ENCODE measurements at places on chromosomes 6 and 20. TPM values are rescaled to one million over a fixed set of nuclear protein-coding genes. Genes with fewer than 3 reads are reported as not detected.

- no peak for DNase-seq
Measured at GRCh38 chr6:36463676-36464075, 20.9 kb downstream of the KCTD20 start.

- DNase-seq = no peak
Measured at GRCh38 chr6:155378276-155378675, 64.0 kb upstream of the TFB1M start.

DNA sequence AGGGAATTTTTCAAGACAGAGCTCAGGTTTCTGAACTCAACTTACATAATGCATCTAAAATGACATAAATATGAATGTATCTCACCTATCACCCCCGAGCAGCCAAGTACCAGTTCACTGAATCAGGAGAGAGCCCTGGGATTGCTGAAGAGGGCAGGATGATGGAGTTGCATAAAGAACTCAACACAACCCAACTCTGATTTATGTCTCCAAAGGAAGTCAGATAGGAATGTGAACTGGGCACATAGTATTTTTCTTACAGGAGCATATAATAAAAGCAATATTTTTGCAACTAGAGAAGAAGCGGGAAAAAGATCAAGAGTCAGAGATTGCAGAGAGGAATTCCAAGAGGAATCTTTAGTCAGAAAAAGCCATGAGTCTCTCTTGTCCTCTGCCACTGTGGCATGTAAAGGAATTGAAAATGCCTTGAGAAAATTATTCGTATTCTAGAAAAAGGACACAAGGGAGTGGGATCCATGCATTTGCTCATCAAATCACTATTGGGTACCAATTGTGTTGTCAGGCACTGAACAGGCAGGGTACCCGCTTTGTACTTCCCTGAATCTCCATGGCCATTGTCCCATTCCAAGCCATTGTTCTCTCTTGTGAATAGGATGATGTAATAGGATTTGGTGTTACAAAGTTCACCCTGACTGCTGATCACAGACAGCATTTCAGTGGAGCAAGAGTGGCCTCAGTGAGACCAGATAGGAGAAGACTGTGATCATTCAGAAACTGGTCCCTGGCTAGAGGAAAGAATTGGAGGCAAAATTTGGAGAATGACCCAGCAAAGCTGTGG, 16.3 kb downstream of the RIN2 start:
- DNase-seq = no peak

DNA sequence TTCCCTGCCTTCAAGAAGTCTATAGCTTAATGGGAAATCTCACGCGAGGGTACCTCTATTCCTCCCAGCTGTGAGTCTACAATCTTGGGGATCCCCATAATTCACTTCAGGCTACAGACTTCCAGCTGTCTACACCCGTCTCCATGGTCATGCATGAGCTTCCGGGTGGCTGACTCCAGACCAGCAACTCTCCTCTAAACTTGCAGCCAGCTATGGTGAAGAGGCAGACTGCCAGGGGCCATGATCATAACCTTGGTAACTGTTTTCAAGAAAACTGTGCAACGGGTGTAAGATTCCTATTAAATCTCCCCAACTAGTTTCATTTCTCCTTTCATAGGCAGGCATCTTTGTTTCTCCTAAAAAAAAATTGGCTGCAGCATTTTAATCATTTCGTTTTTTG, 534.4 kb upstream of the CHD6 start:
- no peak for DNase-seq

GRCh38 chr6:99137314-99137713, 189.6 kb upstream of the FBXL4 start:
- no peak for DNase-seq

DNA sequence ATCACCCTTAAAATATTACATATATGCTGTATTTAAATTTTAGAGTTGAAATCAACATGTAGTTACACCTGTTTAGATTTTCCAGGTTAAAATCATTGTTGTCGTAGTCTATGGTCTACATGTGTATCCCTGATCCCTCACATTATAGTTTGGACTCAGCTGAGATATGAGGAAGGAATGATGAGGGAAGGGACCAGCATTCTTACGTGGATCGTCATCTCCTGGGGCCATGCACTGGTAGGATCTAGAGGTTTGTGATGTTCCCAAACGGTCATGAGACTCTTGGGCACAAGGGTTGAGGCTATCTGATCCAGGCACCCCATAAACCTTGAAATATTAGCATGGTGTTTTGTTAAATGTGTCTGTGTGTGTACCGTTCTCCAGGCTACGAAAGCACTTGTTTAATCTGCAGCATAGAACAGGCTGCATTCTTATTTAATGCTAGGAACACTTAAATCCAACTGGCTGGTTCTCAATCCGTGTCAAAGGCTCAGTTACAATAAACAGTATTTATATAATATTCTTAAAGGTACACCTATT, 55.4 kb downstream of the IPCEF1 start:
- DNase-seq = no peak

GRCh38 chr6:162055365-162055764, 672.2 kb downstream of the PRKN start:
- DNase-seq = no peak

GRCh38 chr20:6265204-6265904, 142.5 kb upstream of the FERMT1 start:
- DNase-seq = no peak

GRCh38 chr6:135567375-135568083, 70.0 kb upstream of the AHI1 start:
- no peak for DNase-seq

GRCh38 chr6:113860181-113860955, 3.2 kb downstream of the MARCKS start:
- DNase-seq = no peak

DNA sequence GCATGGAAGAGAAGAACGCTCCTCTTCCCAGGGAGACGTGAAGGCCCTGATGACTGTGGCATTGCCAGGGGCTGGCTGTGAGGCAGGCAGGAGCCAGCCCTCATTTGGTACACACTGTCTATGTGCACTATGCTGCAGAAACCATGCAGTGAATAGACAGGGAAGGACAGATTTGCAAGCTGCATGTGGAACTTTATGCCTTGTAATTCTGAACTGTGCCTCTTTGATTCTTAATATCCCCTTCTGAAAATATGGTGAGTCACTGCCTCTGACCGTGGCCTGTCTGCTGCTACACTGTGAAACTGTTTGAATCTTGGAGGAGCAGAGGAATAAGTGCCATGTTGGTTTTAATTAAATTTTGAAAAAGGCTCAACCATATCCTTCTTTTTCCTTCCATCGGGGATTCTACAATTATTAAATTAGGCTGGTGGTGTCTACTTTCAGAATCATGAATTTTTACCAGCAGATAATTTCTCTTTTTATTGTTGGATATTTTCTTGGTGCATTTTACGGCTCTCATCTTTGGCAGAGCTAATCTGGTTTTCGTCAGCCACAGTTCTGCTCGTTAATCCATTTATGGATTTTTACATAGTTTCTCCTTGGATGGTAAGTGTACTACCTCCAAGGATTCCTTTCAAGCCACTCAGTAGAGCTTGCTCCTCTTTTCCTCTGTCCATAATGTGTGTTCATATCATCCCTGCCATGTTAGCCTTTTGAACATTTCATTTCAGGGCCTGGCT, 301.0 kb upstream of the SLC35B3 start:
- no peak for DNase-seq

- no peak for DNase-seq
Measured at GRCh38 chr6:71038711-71039344, 82.0 kb upstream of the B3GAT2 start.

DNA sequence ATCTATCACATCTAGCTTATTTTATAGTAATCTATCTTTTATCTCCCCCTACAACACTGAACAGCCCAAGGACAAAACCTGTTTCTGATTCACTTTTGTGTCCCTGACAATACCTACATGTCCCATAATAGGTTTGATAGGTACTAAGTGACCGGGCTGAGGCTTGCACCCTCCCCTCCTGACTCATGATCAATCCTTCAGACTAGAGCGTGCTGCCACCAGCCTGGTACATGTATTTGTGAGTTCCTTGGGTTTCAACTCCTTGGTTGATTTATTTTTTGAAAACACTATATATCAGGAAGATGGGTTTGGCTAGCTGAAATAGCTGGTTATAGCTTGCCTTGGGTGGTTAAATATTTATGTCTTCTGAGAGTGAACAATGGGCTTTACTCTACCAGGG, 41.6 kb upstream of the RAB23 start:
- no peak for DNase-seq

GRCh38 chr6:123805921-123806320, 2.3 kb downstream of the NKAIN2 start:
- no peak for DNase-seq

DNA sequence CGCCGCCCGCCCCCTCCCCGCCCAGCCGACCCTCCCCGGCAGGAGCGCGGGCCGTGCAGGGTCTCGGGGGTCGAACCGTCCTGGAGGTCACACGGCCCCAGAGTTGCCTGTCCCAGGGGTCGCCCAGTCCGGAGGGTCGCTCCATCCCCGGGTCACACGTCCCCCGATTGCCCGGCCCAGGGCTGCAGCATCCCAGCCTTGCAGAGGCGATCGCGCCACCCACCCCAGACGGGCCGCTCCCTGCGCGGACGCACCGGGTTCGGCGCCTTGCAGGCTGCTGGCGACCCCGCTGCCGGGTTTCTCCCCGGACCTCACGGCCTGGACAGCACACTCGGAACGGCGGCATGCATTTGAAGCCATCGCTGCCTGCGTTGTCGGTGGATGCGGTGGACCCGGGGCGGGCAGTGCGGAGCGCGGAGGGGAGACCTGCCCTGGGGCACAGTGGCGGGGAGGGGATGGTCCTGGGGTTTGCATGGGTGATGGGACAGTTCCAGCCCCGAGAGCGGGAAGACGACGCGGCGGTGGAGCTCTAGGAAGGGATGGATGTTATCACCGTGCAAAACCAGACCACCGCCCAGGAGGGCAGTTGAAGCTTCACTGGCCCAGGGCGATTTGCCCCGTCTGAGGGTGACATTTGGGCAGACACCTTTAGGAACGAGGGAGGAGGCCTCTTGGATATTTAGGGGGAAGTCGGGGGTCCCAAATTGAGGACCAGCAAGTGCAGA, 22.7 kb upstream of the FRMD1 start:
- DNase-seq = no peak

DNA sequence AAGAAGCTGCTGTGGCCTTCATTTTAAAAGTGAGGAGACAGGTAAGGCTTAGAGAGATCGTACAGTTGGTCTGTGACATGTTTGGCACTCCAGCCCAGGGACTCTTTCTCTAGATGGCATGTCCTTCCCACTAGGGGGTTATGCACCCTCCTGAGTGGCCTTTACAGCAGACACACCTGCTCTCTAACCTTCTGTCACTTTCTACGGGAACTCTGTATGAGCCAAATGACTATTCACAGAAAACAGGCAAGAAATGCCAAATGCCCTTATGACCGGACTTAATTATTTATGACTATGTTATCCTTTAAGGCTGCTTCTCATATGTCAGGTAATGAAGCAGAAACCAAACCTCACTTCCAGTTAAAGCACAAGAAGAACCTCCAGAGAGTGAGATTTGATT, 91.2 kb downstream of the MAP3K5 start:
- DNase-seq = no peak

DNA sequence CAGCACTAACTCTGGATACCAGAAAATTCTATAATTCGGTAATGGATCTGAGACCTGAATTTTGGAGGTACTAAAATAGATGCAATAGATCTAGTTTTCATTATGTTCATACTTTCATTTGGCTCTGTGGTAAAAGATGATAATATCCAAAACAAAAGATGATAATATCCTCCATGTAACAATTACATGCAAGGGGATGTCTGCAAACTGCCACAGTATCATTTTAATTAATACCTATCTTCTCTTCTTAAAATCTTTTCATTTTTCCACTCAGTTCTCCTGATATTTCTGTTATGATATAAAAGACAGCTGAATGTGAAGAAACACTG, 15.6 kb downstream of the BTN2A1 start:
- no peak for DNase-seq

DNA sequence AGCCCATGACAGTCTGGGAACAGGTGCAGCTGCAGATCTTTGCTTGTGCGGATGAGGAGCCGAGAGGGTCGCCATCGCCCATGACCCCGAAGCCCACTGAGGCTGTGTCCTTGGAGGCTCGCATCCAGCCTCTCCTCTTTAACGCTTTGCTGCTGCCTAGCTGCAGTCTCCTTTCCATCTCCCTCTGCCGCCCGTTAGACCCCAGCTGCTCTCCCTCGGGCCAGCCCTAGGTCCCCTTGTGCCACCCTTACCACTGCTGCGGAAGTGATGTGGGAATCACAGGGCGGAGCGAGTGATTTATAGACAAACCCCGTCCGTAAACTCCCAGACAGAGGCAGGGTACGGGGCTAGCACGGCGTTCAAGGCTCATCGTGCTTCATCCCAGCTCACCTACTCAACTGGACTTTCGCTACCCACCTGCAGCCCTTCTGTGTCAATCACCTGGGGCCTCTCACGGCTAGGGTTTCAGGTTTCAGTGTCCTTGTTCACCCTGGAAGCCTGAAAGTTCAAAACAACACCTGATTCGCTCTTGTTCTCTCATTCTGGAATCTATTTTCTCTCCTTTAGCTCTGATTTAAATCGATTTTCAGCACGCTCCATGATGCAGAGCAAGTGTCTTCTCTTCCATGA, 76.1 kb downstream of the PAX1 start:
- no peak for DNase-seq

GRCh38 chr6:24879351-24879750, 56.4 kb downstream of the RIPOR2 start:
- DNase-seq = no peak

DNA sequence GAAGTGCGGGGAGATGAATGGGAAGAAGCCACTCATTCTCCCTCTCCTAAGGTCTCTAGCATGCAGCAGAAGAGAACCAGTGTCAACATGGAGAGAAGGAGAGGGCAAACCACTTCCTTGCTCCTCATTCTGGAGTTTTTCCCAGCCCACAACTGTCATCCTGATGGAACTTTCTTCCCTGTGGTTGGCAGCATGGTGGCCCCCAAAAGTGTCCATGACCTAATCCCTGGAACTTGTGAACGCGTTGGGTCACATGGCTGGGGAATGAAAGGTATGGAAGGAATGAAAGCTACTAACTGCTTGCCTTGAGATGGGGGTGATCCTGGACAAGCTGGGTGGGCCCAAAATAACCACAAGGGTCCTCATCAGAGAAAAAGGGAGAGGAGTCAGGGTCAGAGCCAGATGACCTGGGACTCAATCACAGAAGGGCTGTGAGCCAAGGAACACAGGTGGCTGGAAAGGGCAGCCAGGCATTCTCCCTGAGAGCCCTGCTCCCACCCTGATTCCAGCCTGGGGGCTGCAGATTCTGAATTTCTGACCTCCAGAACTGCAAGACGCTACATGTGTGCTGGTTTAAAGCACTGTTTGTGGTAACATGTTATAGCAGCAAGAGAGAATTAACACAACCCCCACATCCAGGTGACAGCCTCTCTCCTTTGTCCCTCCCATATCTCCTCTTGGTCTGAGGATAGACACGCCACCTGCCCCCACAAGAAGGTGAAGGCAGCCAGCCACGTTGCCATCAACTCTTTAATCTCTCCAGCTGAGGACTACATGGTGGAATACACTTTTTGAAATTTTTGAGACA, 63.2 kb downstream of the PYGB start:
- no peak for DNase-seq

GRCh38 chr20:5871459-5872410, 78.6 kb downstream of the TRMT6 start:
- DNase-seq = no peak

The HUS1B gene
- total RNA-seq = 2.6 TPM

The SPTLC3 gene
- 0.06 TPM for total RNA-seq

The TFAP2A gene
- not detected for total RNA-seq

The GRM4 gene
- total RNA-seq = 0.09 TPM

The PGM3 gene
- total RNA-seq = 39.9 TPM

The TNFRSF21 gene
- total RNA-seq = 0.23 TPM

The PTGIS gene
- not detected for total RNA-seq

The CTCFL gene
- not detected for total RNA-seq

The NR2E1 gene
- total RNA-seq = not detected

The TAF8 gene
- total RNA-seq = 39.1 TPM

Data from CD4-positive, alpha-beta memory T cell (primary cell).